ENCODE measurements at places on chromosomes 7 and 10.

DNA sequence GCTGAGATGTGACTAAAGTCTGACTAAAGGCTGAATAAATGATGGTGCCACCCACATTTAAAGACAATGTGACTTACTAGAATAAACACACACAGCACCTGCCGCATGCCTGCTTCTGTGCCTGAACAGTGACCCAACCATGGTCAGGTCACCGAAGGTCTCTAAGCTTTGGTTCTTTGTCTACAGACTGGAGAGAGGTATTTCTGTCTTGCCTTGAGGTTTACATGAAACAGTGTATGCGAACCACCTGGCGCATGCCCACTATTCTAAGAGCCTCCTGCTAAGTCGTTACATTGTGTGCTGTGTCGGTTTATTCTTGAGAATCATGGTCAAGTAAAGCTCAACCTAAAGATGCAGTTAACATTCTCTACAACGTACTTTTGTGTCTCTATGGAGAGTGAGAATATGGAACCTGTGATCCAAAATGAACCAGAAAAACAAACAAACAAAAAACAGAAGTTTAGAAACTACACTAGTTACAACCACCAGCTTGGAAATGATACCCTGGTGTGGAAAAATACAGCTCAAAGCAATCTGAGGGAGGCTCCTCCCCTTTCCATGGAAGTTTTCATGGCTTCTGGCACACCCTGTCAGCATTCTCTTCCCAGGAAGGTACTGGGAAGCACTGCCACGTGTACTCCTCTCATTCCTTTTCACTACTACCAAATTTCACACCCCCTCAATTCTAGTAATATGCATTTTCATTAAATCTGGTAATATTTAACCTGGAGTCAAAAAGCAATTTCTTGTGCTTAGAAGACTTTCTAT lies 40.0 kb downstream of the VOPP1 start:
- no peak for DNase-seq

GRCh38 chr7:54961391-54961790 lies 57.4 kb upstream of the EGFR start:
- DNase-seq: no peak

- no peak for DNase-seq
Measured at GRCh38 chr7:19144661-19145433, at the start of gene FERD3L. TSS of gene FERD3L (minus strand) at chr7:19145421. CDS start at chr7:19145362, 59 bp downstream.

DNA sequence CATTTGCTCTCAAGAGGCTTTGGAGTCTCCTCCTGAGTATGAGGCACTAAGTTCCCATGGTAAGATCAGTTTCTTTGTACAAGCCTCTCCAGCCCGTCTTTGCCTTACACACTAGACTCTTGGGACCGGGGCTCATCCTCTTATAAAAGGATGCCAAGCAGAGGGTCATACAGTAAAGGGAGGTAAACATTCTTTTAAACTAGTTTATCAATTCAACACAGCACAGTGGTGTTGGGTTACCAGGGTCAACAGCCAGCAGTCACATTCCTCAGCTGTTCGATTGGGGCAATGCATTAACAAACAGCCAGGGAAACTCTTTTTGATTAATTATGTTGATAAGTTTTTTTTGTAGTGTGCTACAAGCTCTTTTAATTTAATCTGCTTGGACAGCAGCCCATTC lies 37.8 kb downstream of the HHEX start:
- no peak for DNase-seq

- DNase-seq: no peak
Measured at GRCh38 chr7:42747044-42747443, 164.8 kb downstream of the C7orf25 start.

DNA sequence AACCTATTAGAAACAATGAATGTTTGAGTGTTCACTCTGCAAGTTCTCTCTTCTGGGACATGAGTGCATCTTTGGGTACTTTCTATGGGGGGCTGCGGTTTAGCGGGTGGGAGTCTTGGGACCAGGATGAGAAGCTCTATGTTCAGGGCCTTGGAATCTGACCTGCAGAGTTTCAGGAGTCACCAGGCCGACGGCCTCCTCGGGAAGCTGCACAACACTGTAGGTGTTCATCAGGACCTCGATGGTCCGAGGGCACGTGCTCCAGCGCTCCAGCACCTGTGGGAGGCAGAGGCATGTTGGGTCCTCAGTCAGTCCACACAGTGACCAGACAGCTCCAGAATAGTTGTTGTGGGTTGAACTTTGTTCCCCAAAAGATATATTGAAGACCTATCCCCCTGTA lies 8.9 kb upstream of the GBX1 start:
- DNase-seq: no peak
